ENCODE measurements at places on chromosomes 1 and 21.
A peak's percentile ranks its signal among the peaks of the same experiment; 100 is the strongest.

DNA sequence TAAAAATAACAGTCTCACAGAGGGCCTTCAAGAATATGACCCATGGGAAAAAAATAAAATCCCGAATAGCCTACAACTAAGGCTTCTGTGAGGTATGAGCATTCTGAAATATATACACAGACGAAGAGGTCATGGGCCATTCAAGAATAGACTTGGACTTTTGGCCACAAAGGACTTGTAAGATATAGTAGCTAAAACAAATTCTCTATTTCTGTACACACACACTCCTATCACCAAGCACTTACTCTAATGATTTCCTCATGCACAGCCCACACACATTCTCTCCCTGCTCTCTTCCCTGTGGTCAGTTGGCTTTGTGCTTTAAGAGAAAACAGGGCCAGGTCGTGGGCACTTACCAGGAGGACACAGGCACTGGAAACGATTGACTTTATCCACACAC lies 69.7 kb upstream of the ADAM30 start:
- DNase-seq = no peak

GRCh38 chr1:184408580-184408979 lies 21.8 kb downstream of the C1orf21 start:
- no peak for DNase-seq

DNA sequence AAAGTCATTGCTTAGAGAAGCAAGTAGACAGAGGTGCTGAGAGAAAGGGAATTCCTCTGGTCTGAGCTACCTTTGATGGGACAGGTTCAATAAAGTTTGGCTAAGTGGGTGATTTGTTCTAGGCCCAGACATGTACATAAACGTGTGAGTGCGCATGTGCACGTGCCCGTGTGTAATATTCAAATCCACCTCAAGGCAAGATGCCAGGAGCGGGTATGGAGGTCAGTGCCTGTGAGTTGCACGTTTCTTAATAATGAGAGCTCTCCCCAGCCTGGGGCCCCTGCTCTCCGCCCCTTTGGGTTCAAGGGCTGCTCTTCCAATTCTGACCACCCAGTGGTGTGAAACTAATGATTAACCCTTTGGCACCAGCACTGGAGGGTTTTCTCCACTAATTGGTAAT lies 53.8 kb upstream of the LMO4 start:
- DNase-seq = no peak

DNA sequence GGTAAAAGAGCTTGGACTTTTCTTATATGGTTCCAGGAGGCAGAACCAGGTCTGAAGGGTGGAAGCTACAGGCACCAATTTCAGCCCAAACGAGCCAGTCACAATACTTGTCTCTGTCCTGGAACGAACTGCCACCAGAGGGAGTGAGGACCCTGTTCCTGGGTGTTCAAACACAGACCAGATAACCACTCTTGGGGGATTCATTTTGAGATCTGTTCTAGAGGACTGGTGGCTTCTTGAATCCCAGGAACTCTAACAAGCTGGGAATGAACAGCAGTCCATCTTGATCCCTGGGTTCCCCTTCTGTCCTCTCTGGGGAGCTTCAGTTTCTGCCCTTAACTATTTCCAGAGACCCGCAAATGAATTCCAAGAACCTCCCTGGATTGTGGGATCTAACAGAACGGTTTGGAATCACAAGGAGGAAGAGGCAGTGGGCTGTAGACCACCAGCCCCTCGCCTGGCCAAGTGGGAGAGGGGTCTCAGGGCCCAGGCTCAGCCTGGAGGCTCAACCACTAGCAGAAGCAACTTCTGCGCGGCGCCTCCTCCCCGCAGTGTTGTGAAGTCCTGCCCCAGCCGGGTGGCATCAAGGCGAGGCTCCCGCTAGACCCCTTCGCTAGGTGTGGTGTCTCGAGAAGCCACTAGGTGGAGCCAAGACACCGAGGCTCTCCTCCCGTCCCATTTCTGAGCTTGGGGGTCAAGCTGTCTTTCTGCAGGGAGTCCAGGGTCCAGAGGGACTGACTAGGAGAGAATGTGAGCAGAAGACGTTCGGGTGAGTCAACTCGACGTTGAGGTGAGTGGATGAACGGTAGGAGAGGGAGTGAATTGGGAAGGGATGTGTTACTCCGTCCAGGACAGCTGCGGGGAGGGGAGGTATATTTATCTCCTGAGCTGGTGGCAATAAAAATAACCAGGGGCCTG lies 12.1 kb upstream of the NES start:
- DNase-seq = peak; percentile 77

- DNase-seq = no peak
These were observed 195.9 kb upstream of the GALNT2 start for GRCh38 chr1:229871078-229871676.

GRCh38 chr21:26405071-26405470 lies 168.0 kb downstream of the CYYR1 start:
- DNase-seq = no peak

DNA sequence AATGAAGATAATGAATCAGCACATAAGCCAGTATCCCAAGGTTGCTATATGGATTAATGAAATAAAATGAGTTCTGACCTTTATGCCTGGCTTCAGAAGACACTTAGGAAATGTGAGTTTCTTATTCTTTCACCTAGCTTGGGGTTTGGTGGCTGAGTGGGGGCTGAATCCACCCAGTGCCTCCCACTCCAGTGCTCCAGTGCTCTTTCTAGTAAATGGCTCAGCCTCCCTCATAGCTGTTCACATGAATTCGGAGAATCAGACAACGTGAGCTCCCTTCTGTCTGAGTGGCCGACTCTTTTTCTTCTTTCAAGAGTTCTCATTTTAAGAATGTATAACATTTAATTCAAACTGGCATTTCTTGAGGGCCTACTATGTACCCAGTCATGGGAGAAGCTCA lies 43.5 kb downstream of the TRABD2B start:
- DNase-seq = no peak

GRCh38 chr1:226599636-226600238 lies 51.2 kb downstream of the STUM start:
- no peak for DNase-seq

DNA sequence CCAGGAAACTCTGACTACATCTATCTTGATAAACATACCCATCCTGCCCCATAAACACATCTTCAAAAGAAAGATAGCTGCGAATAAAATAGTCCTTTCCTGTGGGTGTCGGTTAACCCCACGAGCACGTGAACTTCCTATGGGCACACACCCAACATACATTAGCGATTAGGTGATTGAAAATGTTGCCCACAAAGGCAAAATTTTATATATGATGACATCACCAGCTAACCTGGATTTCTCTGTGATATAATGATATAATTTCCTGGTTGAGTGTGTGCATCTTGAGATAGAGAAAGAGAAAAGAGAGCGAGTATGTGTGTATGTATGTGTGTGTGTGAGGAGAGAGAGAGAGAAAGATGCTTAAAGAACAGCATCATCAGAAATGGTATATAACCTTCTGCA lies 296.1 kb downstream of the PTPRC start:
- DNase-seq = peak; percentile 61

- DNase-seq = no peak
These were observed 723.1 kb upstream of the B3GALT2 start for GRCh38 chr1:193909406-193910082.

- DNase-seq = no peak
These were observed 263.2 kb downstream of the KCTD3 start for GRCh38 chr1:215830226-215830810.

- DNase-seq = no peak
These were observed 870 bp downstream of the STRIP1 start for GRCh38 chr1:110035236-110035752.

DNA sequence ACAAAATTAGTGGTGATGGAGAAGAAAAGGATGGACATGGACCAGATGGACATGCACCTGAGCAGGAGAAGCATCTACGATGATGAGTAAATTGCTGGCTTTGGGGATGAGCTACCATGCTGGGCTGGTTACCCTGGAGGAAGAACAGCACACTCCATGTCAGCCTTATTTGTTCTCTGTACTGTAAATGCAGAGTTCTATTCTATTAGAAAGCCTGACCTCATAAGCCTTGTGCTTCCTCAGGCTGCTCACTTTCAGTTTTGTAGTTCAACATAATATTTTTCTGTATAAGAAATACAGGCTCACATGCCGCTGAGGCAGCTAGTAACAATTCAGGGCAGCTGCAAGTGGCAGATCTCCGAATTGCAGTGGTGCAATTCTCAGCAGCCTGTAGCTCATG lies 249.6 kb downstream of the PLA2G4A start:
- DNase-seq = no peak

DNA sequence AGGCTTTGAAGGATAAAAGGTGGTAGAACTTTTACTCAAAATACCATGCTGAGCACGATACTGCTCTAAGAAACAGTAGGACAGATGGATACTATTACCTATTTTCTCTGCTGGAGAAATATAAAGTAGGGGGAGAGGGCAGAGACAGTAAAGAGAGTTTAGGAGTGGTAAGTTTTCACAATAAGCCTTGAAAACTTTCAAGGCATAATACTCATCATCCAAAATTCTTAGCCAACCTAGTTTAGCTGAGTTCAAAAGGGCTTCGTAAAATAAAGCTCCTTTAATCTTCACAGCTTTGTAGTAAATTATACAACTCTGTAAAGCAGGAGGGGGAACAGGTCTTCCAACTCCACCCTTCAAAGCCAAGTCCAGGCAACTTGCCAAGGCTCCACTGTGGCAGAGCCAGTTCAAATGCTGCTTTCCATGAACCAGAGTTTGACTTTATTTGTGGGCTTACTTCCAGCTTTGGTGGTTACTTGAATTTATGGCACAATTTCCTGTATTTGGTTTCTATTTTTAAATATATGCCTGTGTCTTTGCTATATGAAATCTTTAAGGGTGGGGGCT lies 15.5 kb downstream of the TEX38 start:
- no peak for DNase-seq

- DNase-seq = no peak
These were observed 14.1 kb upstream of the VWA5B1 start for GRCh38 chr1:20276485-20277159.

- no peak for DNase-seq
These were observed 3.8 kb upstream of the B3GALT2 start for GRCh38 chr1:193190096-193190744.

- DNase-seq = no peak
These were observed 72.1 kb downstream of the UCK2 start for GRCh38 chr1:165899461-165899941.

DNA sequence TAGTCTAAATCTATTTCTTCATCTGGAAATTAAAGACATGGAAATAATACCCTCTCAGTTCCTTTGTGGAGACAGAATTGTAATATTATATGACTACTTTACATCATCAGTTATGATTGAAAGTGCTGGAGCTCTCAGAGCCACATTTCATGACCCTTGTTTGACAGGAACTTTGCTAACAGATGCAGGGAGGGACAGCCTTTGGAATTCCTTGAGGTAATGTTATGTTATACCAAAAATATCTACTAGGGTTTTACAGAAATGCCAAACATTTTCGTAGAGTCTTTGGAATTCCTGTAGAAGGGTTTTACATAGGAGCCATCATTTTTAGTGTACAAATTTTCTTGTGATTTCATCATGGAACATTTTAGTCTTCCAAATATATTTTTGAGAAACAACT lies 57.4 kb upstream of the ADAMTS5 start:
- DNase-seq = no peak

DNA sequence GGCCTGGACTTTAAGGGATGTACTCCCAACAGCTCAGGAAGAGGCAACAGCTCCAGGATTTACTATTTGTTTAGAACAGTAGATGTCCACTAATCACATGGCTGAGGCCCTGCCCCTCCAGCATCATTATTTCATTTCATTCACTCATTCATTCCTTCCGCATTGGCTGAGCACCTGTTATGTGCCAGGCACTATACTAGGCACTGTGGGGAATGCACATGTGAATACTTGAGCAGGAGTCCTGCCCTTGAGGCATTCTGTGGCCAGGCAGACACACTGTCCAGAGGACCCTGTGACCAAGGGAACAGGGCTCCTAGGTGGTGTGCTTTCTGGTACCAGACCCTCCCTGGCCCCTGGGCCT lies 24.3 kb downstream of the KIAA1614 start:
- DNase-seq = no peak
